ENCODE measurements at places on chromosomes 1 and 21. TPM values are rescaled to one million over a fixed set of nuclear protein-coding genes. Genes with fewer than 3 reads are reported as not detected.

DNA sequence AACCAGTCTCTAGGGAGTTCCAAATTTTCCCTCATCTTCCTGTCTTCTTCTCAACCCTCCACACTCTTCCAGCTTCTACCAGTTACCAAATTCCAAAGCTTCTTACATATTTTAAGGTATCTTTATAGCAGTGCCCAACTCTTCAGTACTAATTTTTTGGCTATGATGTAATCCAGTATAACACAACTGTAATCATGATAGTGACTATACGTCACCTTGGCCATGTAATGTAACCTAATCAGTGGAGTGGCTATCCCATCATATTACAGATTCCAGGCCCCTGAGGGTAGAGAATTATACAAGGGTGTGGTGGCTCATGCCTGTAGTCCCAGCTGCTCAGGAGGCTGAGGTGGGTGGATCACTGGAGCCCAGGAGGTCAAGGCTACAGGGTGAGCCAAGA lies 143.2 kb downstream of the CLEC20A start:
- DNase-seq, result no peak

DNA sequence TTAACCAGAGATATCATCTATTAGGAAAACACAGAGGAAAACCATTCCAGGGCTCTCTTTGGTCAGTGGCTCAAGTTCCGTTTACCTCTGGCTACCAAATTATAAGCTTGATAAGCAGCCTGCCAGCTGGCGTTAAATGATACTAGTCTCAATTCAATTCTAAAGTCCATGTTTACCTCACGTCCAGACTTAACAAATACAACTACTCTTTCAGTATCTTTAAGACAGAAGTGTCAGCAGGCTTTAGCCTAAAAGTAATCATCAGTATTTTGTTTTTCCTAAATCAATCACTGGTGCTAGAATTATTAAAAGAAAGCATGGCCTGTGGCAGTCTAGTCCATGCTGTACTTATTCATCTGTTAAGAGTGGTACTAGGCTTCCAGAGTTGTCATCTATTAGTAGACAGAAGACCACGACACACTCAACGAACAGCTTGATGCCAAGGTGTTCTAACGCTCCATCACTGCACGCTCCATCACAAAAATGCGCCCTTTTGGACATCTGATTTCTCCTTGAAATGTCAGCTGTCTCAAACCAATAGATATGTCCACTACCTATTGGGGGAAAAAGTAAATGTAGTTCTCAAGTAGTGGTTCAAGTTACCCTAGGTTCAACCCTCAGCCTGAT lies 1.5 kb downstream of the IVNS1ABP start:
- no peak for DNase-seq

DNA sequence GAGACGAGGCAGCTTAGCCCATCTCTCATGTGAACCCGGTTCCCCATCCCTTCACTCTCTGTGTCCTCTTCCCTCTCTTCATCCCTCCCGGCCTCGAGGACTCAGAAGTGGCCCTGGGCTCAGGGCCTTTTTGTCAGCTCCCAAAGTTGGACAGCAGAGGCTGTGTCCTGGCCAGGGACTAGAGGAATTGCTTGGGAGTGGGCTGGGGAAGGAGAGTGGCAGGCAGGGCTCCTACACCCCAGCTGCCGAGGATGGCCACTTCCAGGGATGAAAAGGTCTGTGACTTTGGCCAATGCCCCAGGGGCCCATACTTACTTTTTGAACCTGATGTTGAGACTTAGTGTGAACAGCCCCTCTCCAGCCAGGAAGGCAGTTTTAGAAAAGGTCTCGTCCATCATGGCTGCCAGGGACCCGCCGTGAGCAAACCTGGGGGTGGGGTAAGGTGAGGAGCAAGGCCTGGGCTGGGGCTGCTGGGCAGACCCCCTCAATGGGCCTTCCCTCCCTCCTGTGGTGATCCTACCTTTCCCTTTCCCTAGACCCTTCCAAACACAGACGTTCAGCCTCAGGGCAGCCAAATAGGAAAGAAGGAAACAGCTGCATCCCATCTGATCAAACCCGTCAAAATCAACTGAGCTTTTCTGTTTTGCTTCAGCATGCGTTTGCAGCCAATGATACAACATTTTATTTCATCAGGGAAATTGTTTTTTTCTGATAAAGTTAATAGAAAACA lies 5.5 kb downstream of the THEM5 start:
- DNase-seq, result peak; percentile 76

DNA sequence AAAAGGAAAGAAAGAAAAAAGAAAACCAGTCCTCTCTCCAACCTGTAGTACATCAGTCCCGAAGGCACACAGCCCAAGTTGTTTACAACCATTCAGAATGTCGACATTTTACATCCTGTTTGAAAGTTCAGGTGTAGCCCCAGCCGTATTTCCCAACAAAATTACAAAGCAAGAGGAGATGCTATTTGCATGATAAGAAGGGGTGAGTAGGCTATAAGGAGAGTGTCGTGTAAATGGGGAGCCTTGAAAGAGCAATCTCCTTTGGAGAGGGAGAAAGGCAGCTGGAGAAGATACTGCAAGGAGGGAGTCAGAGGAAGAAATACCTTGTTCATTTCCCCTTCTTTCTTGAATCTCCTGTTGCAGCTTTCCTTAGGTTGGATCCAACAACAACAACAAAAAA lies 35.5 kb upstream of the DENND1B start:
- no peak for DNase-seq

- DNase-seq, result peak; percentile 10
Observed at GRCh38 chr1:199551967-199552565, 475.4 kb upstream of the NR5A2 start.

DNA sequence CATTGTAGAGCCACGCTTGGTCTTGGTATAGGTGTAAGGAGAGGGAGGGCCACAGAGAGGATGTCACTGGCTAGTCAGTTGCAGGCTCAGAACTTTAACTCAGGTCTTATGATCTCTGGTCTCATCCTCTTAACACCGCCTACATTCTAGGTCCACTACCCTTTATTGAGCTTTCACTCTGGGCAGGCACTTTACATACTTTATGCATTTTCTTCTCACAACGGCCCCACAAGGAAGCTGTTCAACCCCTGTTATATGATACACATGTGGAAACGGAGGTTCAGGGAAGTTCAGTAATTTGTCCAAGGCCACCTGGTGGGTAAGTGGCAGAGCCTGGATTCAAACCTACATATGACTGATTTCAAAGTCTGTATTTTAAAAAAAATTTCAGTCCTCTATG lies 25.3 kb upstream of the RCAN3 start:
- no peak for DNase-seq

DNA sequence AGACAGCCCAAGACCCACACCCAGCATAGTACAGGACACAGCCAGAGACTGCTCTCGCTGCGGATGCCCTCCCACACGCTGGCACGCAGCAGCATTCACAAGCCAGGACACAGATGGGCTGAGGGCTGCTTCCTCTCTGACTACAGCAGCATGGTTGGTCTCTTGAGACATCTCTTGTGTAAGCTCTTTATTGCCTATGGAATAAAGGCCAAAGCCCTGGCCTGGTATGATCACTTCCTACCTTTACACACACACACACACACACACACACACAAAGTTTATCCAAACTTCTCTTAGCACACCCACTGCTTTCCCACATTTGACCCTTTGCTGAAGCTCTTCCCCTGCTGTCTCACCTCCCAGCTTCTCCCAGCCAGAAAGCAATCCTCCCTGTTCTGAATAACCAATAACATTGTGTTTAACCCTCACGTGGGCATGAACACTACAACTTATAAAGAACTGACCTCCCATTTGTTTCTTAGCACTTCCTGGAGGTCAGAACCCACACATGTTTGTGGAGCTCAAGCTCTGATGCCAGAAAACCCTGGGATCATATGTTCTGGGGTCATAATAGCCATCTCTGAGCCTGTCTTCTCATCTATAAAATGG lies 1.2 kb upstream of the LUZP1 start:
- DNase-seq, result peak; percentile 78

DNA sequence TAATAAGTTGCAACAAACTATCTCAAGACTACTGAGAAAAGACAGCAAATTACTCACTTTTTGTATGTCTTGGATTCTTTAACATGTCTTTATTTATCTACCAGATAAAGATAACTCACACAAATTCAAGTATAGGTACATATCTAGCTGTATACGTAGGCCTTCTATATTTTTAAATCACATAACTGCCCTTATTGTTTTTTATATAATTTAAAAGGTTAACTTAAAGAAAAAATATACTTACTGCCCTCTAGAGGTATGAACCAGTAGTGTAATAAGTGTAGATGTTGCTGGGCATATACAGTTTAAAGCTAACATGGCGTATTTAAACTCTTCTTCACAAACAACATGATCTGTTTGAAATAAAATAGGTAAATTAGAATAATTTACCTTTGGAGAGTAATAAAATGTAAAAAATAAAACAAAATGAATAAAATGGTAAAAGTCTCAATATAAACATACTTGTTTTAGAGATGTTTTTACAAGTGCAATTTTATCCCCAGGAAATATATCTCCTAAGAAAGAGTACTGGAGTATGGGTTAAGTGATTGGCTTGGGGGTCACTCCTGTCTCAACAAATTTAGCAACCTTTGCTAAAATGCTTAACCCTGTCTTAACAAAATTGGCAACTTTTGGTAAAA lies 235.2 kb downstream of the KCNT2 start:
- DNase-seq, result no peak

- no peak for DNase-seq
Observed at GRCh38 chr1:38026592-38027200, 14.2 kb downstream of the UTP11 start.

- DNase-seq, result no peak
Observed at GRCh38 chr1:116347696-116348095, 25.3 kb upstream of the ATP1A1 start.

- DNase-seq, result no peak
Observed at GRCh38 chr1:244271691-244272308, 179.9 kb downstream of the ADSS2 start.

DNA sequence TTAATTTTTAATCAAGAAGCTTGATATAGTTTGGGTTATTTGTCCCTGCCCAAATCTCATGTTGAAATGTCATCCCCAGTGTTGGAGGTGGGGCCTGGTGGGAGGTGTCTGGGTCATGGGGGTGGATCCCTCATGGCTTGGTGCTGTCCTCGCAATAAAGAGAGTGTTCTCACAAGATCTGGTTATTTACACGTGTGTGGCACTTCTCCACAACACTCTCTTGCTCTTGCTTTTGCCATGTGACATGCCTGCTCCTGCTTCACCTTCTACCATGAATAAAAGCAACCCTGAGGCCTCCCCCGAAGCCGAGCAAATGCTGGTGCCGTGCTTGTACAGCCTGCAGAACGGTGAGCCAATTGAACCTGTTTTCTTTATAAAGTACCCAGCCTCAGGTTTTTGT lies 2.6 kb upstream of the CNIH3 start:
- no peak for DNase-seq

- peak; percentile 89 for DNase-seq
Observed at GRCh38 chr1:113042285-113043143, 30.5 kb upstream of the LRIG2 start.

DNA sequence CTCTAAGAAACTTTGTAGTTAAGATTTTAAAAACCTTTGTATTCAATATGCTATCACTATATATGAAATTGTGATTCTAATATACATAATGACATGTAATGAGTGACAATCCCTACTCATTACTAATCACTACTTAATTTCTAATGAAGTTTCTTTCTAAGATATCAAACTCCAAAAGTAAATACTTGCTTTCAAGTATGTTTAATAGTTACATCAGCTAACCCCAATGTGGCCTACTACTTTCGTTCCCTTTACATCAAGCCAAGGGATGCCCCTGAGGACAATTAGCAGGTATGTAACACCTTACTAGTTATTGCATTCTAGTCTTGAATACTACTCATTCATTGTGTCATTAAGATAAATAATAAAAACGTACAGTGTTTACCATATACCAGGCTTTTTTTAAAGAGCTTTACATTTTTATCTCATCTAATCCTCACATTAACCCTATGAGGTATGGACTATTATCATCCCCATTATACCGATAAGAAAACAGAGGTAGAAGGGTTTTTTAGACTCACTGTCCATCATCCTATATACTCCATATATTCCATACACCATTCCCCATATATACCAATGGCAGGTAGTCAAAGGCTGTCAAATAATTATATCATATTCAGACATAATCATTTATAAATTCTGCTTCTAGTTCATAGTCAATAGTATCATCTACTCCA lies 4.2 kb downstream of the PPP1R15B start:
- DNase-seq, result no peak

DNA sequence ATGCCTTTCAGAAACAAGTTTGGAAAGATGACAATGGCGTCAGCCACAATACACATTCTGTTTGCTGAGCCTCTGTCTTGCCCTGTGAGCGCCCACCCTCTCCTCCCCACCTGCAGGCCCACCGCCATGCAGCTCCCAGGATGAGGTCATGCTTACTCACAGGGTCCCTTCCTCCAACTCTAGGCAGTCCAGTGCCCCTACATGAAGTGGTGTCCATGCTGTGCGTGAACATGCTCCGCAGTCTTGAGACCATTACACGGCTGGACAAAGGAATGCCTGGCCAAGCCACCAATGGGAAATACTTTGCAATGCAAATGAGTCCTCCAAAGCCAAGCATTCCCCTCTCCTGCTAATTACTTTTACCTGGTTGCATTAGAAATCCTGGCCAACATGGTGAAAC lies 92.2 kb downstream of the CD58 start:
- no peak for DNase-seq

DNA sequence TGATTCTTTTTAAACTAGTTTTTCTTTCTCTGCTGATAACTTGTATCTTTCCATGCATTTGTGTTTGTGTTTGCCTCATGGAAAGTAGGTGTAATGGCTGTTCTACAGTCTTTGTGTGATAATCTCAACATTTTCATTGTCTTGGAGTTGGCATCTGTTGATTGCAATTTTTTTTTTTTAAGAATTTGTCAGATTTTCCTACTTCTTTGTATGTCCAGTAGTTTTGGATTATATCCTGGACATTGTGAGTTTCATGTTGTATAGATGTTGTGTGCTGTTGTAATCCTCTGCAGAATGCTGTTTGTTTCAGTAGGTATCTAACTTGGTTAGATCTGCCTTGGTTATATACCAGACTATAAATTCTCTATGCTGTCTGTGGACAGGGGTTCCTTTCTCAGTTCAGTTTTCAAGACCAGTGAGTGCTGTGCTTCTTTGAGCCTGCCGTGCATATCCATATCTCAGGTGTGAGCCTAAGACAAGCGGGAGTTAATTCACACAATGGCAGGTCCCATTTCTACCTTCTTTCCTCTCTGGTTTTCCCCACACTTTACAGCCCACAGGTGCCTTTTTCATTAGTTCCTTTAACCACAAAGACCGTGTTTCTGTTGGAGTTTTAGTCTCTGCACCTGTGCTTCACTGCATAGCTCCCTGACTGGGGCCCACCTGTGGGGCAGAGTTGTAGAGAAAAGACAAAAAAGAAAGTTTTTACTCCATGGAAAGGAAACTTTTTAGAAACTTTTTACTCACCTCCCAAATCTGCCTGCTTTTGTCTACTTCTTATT lies 69.9 kb downstream of the ITSN1 start:
- DNase-seq, result no peak

GRCh38 chr1:54413295-54413694 lies 7.1 kb upstream of the SSBP3 start:
- DNase-seq, result peak; percentile 33

The ALPL gene
- total RNA-seq, result 0.13 TPM

The ASTN1 gene
- not detected for total RNA-seq

The IFT25 gene
- total RNA-seq, result 13.8 TPM

The PRDM16 gene
- total RNA-seq, result 0.35 TPM

The RORC gene
- total RNA-seq, result not detected

The PROK1 gene
- not detected for total RNA-seq

The GJB3 gene
- total RNA-seq, result not detected

The FAM167B gene
- 5.5 TPM for total RNA-seq

The FAM72B gene
- 6.9 TPM for total RNA-seq

The RASAL2 gene
- total RNA-seq, result 13.5 TPM

The KISS1 gene
- 0.79 TPM for total RNA-seq

The HPDL gene
- total RNA-seq, result 7.2 TPM
